Hippocampal formation (tissue), 2 donors: ENCODE measurements at places on chromosomes 1 and 21.
A peak's percentile ranks its signal among the peaks of the same experiment; 100 is the strongest.

DNA sequence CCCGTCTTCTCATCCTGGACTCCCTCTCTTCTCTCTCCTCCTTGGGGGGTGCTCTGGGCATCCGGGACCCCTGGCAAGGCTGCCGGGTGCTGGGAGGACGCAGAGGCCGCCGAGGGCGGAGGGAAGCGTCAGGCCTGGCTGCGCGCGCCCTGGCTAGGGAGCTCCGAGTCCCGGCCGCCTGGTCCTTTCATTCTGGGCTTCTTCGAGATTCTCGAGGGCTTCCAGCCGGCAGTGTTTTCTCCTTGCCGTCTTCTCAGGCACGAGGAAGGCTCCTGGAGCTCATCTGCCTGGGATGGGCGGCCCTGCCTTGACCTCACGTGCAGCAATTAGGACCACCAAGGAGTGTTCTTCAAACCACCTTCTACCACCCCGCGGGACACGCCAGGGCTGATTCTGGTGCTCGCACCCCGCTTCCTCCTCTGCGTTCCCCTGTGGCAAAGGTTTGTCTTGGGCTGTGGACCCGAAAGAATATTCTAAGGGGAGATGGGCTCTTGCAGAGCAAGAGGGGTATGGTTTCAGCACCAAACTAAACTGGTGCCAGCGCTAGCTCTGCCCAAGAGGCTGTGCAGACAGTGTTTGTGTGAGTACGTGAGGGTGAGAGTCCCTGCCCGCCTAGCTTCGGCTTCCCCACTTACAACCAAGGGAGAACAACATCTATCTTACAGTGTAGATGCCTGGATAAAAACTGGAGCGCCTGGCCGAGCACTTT lies 36.5 kb downstream of the PIK3CD start:
- DNase-seq: no peak

- no peak for DNase-seq
These were observed 8.3 kb upstream of the RUNX1 start for GRCh38 chr21:35057428-35057827.

- DNase-seq: no peak
These were observed 107.4 kb downstream of the TBX19 start for GRCh38 chr1:168387781-168388760.

DNA sequence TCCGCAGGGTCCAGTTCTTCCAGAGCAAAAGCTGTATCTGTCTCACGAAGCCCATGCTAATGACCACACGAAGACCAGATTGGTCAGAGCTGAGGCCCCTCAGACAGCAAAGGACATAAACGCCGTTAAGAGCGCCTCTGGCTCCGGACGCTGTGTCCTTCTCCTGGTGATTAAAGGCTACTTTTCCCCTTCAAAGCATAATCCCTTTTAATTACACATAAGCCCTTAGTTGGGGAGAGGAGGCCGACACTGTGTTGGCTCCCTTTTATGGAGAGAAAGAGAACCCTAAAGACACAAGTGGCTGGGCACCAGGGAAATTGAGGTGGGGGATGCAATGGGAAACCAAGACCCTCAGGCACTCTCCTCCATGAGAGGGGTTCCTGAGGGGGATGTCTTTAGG lies at the start of gene ABCA4:
TSS of gene ABCA4 (minus strand) at position 158 of the 400 bp plus-strand sequence. CDS start at position 55, 103 bp downstream.
- DNase-seq: no peak

DNA sequence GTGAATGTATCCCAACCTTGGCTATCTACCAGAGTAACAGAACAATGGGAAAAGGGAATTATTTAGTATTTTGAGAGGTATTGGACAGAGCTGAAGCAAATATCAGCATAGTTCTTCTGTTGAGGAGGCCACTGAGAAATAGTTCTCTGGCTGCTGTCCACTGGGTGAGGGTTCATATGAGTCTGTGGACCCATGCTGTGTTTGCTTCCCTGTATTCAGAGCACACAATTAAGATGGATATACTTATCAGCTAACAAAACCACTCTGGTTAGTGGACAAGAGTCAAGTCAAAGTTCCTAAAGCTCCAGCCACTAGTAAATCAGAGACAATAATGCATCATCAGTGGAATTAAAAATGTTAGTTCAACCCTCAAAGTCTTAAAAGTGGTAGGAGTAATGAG lies 66.1 kb downstream of the RGS18 start:
- DNase-seq: no peak

DNA sequence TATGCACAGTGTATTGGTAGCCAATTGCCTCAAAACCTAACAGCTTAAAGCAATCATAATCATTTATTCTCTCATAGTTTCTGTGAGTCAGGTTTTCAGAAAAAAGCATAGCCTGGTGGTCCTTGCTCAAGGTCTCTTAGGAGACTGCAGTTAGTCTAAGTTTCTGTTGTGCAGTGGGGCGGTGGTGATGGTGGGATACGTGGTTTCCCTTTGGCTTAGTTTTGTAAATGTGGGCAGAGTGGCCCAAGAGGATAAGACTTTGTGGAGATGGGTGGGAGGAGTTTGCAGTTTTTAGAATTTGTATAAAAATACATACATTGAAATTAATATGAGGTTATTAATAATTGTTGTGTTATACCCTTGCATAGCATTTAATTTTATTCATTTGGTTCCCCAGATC lies 68.6 kb downstream of the NOS1AP start:
- no peak for DNase-seq

DNA sequence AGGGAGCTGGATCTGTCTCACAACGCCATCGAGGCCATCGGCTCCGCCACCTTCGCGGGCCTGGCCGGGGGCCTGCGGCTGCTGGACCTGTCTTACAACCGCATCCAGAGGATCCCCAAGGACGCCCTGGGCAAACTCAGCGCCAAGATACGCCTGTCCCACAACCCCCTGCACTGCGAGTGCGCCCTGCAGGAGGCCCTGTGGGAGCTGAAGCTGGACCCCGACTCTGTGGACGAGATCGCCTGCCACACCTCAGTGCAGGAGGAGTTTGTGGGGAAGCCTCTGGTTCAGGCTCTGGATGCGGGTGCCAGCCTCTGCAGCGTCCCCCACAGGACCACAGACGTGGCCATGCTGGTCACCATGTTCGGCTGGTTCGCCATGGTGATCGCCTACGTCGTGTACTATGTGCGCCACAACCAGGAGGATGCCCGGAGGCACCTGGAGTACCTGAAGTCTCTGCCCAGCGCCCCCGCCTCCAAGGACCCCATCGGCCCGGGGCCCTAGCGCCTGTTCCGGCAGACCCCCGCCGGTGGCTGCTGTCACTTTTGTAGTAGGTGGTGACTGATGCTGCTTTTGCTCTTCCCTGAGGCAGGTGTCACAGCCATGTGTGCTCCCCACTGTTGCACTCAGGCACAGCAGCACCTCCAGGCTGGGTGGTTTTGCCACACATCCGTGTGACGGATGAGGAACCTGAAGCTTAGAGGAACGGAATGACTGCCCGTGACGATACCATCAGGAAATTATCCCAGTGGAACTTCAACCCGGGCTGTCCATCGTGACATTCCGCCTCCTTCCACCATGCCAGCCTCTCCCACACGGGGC lies 1.8 kb downstream of the LRRC3 start:
- DNase-seq: no peak

- DNase-seq: no peak
These were observed 65.4 kb downstream of the LUZP1 start for GRCh38 chr1:23103001-23103889.

- DNase-seq: peak; percentile 17
These were observed 34.2 kb upstream of the COX20 start for GRCh38 chr1:244801246-244801645.

DNA sequence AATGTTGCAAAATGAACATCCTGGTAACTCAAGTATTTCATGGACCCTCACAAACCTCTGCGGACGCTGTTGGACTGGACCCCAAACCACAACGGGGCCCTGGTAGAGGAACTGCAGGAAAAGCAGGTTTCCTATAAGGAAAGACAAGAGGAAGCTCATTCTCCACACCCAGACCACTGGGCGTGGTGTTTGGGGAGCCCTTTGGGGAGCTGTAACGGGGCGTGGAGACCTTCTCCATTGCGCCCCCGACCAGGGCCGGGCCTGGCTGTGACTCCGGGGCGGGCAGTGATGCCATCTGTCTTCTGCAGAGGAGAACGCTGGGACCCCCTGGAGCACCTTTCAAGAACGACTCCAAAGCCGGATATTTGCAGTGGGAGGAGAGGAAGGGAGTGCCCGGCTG lies 30.0 kb upstream of the AGPAT3 start:
- DNase-seq: no peak

DNA sequence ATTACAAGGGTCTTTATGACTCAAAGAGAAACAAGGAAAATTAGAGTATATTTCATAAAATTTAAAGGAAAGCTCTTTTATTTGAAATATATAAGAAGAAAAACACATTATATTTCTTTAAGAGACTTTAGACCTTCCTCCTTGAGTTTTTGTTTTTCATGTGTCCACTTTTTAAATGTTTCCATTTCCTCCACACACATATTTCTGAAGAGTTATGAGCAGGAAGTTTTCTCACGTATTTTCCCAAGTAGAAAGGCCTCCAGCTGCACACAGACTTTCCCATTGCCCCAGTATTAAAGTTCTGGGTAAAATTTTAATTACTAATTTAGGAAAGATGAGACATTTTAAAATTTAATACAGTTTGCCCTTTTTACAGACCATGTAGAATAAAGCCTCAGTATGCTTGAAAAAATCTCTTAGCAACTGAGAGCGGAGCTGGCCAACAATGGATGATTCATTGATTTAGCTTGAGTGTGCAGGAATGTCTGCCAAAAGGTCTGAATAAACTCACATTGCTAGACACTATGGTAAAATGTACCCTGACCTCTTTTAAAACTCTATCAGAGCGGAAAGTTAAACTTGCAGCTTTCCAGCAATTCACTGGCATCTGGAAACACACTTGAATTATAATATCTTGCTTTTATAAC lies 57.9 kb downstream of the DDAH1 start:
- DNase-seq: peak; percentile 74

DNA sequence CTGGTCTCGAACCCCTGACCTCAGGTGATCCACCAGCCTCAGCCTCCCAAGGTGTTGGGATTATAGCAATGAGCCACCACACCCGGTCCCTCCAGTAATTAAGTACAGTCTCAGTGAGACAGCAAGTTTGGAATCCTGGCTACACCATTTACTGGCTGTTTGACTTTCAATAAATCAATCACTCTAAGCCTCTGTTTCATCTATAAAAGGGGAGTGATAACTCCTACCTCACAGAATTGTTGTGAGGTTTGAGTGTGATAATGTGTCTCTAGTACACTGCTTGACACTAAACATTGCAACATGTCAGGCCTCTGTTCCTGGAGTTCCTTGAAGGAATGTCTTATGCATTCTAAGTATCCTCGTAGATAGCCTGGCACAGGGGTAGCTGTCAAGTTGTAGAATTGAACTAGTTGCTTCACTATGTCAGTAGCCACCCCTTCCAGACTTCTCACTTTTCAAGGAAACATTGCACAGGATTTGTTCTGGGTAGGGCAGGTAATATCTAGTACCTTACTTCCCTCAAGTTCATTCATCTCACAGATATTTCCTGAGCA lies 12.4 kb downstream of the ENTREP3 start:
- no peak for DNase-seq

- DNase-seq: no peak
These were observed 55.0 kb downstream of the WNT9A start for GRCh38 chr1:227892489-227893299.

DNA sequence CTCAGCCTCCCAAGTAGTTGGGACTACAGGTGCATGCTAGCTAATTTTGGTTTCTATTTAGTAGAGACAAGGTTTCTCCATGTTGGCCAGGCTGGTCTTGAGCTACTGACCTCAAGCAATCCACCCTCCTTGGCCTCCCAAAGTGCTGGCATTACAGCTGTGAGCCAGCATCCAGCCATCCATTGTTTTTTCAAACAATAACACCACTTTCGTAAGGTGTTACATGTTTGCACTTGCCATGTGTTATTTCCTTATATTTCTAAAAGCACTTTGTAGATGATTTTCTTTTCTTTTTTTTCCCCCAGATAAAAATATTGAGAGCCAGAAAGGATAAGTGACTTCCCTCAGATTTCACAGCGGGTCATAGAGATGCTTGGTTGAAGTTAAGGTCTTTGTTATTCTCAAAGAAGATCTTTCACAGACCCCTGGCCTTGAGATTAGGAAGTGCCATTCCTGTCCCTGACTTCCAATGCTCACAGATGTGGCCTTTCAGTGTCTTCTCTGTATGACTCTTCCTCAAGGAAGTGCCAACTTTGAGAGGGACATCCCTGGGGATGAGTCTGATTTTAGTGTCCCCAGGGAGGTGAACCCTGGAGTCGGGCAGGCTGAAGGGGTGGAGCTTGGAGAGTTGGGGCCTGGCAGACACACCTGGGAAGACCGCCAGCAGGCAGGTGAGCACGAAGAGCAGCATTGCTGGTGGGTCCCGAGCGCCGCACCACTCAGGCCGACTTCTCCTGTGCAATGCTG lies 6.3 kb downstream of the PIGR start:
- no peak for DNase-seq

GRCh38 chr1:17849216-17849615 lies 94.1 kb downstream of the ACTL8 start:
- DNase-seq: no peak

GRCh38 chr1:106924360-106924759 lies 132.1 kb upstream of the PRMT6 start:
- no peak for DNase-seq

DNA sequence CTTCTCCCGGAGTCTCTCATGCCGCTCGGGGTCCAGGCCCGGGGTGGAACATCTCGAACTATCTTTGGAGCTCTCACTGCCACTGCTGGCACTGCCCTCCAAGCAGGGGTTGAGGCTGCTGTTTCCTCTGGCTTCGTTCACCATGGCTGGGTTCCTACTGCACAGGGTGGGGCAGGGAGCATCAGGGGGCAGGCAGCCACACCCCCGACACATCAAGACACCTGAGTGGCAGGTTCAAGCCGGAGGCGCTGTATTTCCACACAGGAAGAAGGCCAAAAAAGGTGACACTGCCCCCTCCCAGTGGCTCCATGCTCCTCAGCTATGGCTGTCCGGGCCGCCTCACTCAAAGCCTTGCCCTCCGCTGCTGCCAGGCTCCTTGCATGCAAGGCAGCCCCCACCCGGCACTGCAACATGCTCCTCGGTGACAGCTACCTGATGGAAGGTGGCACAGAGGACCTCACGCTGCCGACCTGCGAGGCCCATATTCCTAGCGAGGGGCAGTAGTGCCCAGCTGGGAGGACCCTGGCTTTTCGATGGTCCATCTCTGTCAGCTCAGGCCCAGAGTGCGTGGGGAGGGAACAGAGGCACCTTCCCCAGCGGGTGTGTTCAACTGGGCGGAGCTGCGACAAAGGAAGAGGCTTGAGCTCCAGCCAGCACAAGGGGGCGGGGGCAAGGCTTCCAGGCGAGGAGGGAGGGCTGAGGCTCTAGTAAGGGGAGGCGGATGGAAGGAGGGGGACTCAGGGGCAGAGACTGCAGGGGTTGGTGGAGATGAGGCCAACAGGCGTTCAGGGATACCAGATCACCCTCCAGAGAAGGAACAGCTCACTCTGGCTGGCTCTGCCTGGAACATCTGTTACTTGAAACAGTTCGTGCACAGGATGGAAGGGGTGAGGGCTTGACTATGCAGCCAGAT lies 2.5 kb downstream of the MTHFR start:
- peak; percentile 60 for DNase-seq

GRCh38 chr1:44220001-44220751 lies 6.9 kb downstream of the DMAP1 start:
- no peak for DNase-seq

- no peak for DNase-seq
These were observed 158.3 kb upstream of the GALNT2 start for GRCh38 chr1:229908689-229909088.
